ENCODE measurements at places on chromosomes 7 and 10. TPM values are rescaled to one million over a fixed set of nuclear protein-coding genes. Genes with fewer than 3 reads are reported as not detected.

DNA sequence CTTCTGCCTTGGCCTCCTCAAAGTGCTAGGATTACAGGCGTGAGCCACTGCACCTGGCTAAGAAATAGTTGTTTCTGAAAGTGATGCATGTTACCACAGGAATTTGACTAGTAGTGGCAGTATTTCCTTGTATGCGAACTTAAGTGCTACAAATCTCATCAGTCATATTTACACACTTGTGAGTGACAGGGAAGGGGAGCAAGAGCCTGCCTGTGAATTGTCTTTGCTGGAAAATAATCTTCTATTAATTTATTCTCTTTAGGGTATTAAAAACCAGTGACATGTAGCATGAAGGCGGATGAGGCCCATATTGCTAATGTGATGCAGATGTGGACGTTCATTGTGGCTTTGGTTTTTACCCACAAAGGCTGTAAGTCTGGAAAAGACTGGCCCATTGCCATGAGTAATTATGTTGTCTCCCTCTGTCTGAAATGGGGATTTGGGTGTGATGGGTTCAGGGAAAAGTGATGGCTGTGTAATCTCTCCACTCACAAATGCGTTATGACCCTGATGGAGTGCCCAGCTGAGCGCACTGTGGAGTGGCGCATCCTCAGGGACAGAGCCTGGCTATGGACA, 97.6 kb downstream of the CCNY start:
- no peak for DNase-seq

DNA sequence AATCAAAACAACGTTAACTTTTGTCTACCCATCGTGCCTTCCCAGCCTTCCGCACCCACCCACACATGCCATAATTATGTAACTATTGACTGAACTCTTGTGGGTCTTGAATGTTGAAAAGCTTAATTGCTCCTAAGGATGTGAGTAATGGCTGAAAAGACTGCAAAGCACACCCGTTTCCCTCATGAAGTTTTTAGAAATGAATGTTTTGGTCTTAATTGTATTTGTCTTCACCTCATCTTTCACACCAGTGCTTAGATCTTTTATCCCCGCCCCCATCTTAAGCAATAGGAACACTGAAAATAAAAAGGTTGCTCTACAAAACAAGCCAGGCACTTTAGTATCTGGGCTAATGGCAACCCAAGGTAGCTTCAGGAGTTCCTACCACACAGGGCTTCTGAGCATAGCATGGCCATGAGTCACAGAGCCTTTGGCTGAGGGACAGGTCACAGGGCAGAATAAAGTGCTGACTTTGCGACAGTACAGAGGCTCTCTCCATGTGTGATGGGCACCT, 690.5 kb downstream of the PARD3 start:
- no peak for DNase-seq

GRCh38 chr10:100167553-100168312, 18.1 kb downstream of the ERLIN1 start:
- DNase-seq: no peak

DNA sequence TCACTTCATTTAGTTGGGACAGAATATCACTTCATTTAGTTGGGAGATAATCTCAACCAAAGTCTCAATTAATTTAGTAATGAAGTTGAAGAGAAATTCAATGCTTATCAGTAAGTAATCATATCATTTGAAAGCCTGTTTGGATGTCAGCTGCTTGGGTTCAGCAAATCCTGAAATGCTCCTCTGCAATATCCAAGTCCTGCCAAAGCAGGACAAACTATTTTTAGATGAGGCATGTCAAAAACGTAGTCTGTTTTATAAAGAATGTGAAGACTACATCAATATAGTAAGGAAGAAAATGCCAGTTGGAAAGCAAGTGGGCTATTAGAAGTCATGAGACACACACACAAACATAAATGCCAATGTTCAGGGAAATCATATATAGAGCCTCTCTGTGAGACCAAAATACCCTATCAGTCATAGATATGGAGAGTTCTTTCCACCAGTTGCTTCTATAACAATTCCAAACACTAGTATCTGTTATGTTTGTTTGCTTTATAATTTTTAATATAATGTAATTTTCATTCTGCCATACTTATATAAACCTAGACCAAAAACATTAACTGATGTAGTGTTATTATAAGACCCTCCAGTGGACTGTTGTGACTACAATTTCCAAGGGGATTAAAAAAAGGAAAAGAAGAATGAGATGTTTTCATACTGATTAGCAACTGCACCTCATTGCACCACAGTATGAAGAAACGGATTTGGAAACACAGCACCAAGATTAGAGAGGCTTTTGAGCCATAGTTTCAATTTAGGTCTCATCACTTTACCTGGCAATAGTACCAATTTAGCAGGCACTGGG, 160.7 kb downstream of the LRRTM3 start:
- no peak for DNase-seq

DNA sequence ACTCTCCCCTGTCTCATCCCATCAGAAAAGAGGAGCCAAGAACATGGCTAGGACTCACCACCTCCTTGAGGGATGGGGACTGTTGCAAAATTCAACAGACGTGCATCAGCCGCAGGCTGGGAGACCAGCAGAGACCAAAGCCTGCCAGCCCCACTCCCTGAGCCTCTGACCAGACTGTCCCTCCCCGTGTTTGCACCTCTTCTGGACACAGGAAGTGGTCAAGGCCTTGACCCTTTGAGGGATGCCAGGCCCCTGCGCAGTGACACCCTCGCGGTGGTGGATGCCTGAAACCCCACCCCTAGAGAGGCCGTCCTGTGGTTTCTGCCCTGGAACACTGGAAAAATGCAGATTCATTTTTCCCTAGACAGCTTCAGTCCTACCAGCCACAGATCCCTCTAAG, 128.4 kb upstream of the TCF7L2 start:
- no peak for DNase-seq

DNA sequence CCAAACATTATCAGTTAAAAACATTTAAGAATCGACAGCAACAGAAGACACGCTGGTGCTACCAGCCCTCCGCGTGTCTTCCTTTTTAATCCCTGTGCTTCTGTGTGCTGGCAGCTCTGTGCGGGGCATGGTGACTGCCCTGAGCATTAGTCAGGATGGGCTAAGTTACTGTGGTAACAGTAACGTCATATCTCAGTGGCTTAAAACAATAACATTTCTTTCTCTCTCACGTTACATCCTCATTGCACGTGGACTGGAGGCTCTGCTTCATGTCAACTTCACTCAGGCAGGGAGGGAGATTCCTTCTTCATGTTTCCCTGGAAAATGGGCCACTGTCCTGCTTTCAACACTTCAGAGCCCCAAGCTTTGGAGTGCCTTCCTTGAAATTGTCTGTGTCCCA, 378.5 kb downstream of the CCSER2 start:
- no peak for DNase-seq

DNA sequence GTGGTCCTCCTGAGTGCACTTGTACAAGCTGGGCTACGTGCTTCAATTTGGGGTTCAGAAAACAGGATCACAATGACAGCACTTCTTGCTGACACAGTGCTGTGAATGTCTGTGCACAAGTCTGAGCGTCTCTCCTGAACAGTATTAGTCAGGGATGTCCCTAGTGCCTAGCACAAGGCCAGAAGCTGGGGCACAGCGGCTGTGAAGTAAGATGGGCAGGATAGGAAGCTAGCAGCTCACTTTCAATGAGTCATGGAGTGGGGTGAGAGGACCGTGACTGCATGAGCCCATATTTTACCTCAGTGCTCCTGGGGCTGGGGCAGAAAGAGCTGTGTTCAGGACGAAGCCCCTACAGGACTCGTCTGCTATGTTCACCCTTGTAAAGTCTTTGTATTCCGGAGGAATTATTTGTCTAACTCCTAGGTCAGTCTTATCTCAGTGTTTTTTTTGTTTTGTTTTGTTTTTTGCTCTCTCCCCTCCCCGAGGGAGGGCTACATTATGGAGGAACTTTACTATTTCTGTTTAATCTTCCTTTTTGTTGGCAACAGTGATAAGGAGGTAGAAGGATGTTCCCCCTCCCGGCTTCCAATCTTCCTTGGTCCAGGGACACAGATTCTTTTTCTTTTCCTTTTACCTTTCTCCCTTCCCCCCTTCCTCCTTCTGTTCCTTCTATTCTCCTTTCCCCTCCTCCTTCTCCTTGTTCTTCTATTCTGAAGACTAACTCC, 2.8 kb upstream of the LRMDA start:
- no peak for DNase-seq

GRCh38 chr10:110641256-110641655, 2.9 kb upstream of the RBM20 start:
- peak; percentile 75 for DNase-seq

GRCh38 chr7:129854401-129854800, 98.4 kb downstream of the UBE2H start:
- no peak for DNase-seq

- peak; percentile 33 for DNase-seq
Observed at GRCh38 chr7:270351-270983, 19.5 kb upstream of the FOXL3 start.

GRCh38 chr7:127751062-127751461, 99.1 kb downstream of the SND1 start:
- DNase-seq: no peak

DNA sequence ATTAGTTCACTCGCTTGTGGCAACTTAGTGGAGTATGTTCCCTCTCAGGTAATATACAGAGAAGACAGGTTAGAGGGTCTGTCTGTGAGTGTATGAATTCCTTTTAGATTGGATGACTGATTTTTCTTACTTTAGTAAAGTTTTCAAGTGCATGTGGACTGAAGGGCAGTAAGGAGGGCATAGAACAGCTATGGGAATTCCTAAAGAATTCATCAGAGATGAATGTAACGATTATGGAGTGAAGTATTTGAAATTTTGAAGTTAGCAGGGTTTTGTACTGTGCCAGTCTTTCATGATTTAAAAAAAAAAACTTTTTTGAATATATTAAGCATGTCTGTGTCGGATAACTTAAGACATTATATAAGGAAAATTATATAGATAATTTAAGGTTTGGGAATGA, 15.5 kb downstream of the MAPK8 start:
- DNase-seq: no peak

GRCh38 chr10:78406648-78407008, 373.0 kb downstream of the RPS24 start:
- no peak for DNase-seq

PVRIG gene
- total RNA-seq: not detected

PRLHR gene
- total RNA-seq: not detected

MALRD1 gene
- 2.7 TPM for total RNA-seq

SORCS3 gene
- not detected for total RNA-seq

CYP3A4 gene
- not detected for total RNA-seq

SUN3 gene
- not detected for total RNA-seq
